ENCODE measurements at places on chromosomes 5 and 9. TPM values are rescaled to one million over a fixed set of nuclear protein-coding genes. Genes with fewer than 3 reads are reported as not detected.

Gene SPINK5
- total RNA-seq = 0.35 TPM

Gene ZBED3
- total RNA-seq = 3.8 TPM

Gene FOXD4L3
- not detected for total RNA-seq

Gene IL9
- total RNA-seq = not detected

Gene CDH6
- total RNA-seq = 3.1 TPM

Gene CYSRT1
- total RNA-seq = not detected

Gene ARHGEF37
- total RNA-seq = 32.9 TPM

Gene MCIDAS
- total RNA-seq = not detected

- DNase-seq = no peak
These were observed 121.2 kb upstream of the PTPN3 start for GRCh38 chr9:109619310-109619709.

- no peak for DNase-seq
These were observed 69.0 kb upstream of the XPA start for GRCh38 chr9:97766092-97766491.

GRCh38 chr9:129140397-129141065 is 29.3 kb downstream of the PTPA start:
- DNase-seq = peak; percentile 66

DNA sequence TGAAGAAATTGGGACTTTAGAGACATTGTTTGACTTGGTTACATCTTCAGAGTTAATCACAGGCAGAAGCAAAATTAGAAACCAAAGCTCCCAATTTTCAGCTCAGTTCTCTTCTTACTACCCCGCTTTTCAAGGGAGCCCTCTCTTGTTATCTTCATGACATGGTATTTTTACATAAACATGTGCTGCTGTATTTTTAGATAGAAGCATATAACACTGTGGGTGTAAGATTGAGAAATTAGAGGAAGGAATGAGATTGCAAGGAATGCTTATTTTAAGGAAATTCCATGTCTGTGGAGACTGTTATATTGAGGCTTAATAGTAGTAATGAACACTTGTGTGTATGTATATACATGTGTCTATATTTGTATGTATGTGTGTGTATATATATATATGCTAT is 401.6 kb downstream of the TMEM232 start:
- no peak for DNase-seq

DNA sequence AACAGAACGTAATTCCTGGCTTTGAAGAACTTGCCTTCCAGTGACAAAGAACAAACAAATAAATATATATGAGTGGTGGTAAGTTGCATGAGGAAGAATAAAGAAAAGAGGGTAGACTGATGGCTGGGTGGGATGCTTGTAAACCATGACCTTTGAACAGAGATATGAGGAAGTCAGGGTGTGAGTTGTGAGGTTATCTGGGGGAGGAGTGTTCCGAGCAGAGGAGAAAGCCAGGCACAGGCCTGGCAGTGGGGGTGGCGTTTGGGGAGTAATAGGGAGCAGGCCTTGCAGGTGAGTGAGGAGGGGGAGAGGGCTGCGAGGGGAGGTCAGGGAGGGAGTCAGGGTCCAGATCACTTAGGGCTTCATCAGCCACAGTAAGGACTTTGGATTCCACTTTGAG is 213.4 kb downstream of the PTTG1 start:
- DNase-seq = no peak

DNA sequence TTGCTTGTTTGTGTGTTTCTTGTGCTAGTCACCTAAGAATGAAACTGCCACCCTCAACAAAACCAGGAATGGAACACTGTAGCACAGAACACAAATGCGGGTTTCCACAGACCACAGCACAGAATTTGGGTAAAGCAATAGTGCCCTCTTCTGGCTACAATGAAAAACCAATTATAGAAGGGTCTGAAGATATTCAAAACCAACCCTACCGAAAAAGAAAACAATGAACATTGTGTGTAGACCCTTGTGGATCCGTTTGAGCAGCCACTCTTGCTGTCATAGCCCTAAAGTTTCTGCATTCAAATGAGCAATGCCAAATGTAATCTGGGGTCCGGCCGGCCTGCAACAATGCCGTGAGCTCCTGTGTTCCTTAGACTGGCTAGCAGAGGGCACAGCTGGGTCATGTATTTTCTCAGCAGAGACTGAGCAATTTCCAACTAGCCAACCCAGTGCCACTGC is 8.3 kb upstream of the ENC1 start:
- DNase-seq = no peak

GRCh38 chr5:16744164-16744880 is 127.5 kb upstream of the RETREG1 start:
- no peak for DNase-seq

DNA sequence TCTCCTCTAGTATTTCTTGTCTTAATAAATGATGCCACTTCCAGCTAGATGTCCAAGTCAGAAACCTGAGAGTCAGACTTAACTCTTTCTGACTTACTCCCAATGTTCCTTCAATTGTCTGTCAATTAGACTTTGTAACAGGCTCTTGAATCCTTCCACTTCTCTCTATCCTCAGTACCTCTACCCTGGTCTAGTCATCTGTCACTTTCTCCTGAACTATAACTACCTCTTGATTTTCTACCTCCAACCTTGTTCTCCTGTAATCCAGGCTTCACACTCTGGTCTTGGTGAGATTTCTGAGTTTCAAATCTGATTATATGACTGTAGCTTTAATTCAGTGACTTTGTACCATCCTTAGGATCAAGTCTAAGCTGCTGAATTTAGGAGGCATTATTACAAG is 64.9 kb downstream of the NDUFAF2 start:
- DNase-seq = no peak
